ENCODE measurements at places on chromosomes 5 and 9.

DNA sequence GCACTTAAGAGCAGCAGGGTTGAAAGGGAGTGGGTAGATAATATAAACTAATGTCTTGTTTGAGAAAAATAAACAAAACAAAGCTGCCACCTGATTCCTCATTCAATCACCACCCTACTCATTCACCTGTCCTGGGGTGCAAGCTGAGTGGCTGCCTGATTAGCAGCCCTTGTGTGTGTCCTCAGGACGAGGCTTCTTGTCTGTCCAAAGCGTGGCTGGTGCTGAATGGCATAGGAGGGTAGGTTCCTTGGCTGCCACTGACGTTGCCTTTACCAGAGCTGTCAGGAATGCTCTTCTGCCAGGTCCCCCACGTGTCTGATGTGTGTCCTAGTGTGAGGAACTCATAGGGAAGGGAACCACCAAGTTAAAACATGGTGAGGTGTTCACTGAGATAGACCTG, 146.6 kb upstream of the SLC24A2 start:
- H3K27me3 ChIP-seq: no peaks in the 10 kb centered on the region
- no peak overlapping the region for H3K27ac ChIP-seq
- DNase-seq: no peak
- no peak overlapping the region for H3K4me3 ChIP-seq

DNA sequence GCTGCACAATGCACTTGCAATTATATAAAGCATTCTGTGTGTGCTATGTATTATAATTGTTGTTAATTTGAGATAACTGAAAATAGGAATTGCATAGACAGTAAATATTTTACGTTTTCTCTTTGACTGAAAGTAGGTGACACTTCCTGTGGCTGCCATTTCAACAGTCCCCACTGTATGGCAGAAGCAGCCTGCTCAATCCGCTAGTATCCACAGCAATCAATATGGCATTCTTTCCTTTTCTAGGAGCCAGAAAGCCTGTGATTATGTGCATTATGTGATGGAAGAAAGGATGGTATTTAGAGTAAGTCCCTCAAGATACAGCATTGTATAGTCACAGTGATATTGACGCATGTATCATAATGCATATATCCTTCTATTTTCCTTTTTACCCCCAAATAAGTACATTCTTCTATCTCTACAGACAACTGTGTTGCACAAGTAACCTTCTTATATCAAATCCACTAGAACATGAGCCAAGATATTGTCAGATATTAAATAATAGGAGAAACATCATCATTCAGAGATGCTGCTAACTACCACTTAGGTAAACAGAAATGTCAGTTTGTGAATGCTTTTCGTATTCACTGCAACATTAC, 59.7 kb downstream of the CARTPT start:
- no peak overlapping the region for H3K27ac ChIP-seq
- 0 out of 2 replicates have a peak, but pooled peaks cover 3% of the 10 kb centered on the region for H3K4me1 ChIP-seq
- H3K36me3 ChIP-seq: no peaks in the 10 kb centered on the region
- peak; percentile 28 for DNase-seq

- 0 out of 2 replicates have a peak, but pooled peaks cover 6% of the 10 kb centered on the region for H3K27me3 ChIP-seq
- no peaks in the 10 kb centered on the region for H3K36me3 ChIP-seq
- H3K4me3 ChIP-seq: no peak overlapping the region
- H3K27ac ChIP-seq: no peak overlapping the region
- DNase-seq: peak; percentile 17
- H3K4me1 ChIP-seq: no peaks in the 10 kb centered on the region
Observed at GRCh38 chr5:2029206-2029605, 146.5 kb upstream of the IRX4 start.

- H3K36me3 ChIP-seq: no peaks in the 10 kb centered on the region
- no peak for DNase-seq
- peaks cover 12% of the 10 kb centered on the region for H3K4me1 ChIP-seq
- H3K4me3 ChIP-seq: no peak overlapping the region
- H3K27ac ChIP-seq: no peak overlapping the region
- no peaks in the 10 kb centered on the region for H3K27me3 ChIP-seq
Observed at GRCh38 chr9:91902475-91903125, 47.4 kb downstream of the ROR2 start.

DNA sequence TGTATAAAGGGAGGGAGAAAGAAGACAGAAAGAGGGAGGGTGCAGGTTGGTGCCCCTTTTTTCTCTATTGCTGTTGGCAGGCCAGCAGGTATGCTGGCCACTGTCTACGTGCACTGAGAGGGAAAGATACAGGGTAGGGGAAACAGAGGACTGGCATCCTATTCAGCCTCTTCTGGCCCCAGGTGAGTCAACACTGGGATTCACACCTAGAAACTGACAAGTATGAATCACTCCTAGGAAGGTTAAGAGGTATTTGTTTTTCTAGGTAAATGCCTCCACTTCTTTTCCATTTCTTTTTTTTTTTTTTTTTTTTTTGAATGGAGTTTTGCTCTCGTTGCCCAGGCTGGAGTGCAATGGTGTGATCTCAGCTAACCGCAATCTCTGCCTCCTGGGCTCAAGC, 2.8 kb upstream of the UBAP1 start:
- no peaks in the 10 kb centered on the region for H3K36me3 ChIP-seq
- H3K27ac ChIP-seq: no peak overlapping the region
- no peak overlapping the region for H3K4me3 ChIP-seq
- DNase-seq: no peak
- peaks cover 7% of the 10 kb centered on the region for H3K4me1 ChIP-seq

GRCh38 chr9:108363311-108363710, 492.5 kb downstream of the ACTL7B start:
- no peaks in the 10 kb centered on the region for H3K27me3 ChIP-seq
- no peak overlapping the region for H3K4me3 ChIP-seq
- no peak overlapping the region for H3K27ac ChIP-seq
- no peaks in the 10 kb centered on the region for H3K4me1 ChIP-seq

DNA sequence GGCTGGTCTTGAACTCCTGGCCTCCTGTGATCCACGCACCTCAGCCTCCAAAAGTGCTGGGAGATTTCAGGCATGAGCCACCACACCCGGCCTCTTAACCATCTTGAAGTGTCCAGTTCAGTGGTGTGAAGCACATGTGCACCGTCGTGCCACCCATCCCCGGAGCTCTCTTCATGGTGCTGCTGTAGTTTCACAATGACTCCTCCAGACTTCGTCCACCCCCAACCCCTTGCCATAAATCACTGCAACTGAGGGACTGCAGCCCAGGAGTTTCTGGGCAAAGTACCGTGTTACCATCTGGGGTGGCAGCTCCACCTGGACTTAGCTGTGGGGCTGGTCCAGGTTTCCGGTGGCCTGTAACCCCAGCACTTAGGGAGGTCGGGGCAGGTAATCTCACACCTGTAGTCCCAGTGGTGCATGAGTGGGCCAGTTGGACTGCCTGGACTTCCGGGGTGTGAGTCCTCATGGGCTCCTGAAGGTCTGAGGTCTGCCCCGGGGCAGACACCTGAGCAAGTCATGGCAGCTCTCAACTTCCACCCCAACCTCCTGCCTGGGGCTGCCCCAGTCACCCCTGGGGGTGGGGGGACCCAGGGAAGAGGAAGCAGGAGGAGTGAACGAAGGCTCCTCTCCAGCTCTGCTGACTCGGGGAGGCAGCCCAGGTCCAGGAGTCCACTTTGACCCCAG, 6.6 kb upstream of the N4BP3 start:
- no peak overlapping the region for H3K4me3 ChIP-seq
- H3K27me3 ChIP-seq: no peaks in the 10 kb centered on the region
- no peaks in the 10 kb centered on the region for H3K36me3 ChIP-seq

- no peak overlapping the region for H3K4me3 ChIP-seq
- H3K36me3 ChIP-seq: no peaks in the 10 kb centered on the region
- peaks cover 4% of the 10 kb centered on the region for H3K4me1 ChIP-seq
- H3K27me3 ChIP-seq: 0 out of 2 replicates have a peak, but pooled peaks cover 9% of the 10 kb centered on the region
Observed at GRCh38 chr9:130532426-130533080, 46.8 kb upstream of the FUBP3 start.

DNA sequence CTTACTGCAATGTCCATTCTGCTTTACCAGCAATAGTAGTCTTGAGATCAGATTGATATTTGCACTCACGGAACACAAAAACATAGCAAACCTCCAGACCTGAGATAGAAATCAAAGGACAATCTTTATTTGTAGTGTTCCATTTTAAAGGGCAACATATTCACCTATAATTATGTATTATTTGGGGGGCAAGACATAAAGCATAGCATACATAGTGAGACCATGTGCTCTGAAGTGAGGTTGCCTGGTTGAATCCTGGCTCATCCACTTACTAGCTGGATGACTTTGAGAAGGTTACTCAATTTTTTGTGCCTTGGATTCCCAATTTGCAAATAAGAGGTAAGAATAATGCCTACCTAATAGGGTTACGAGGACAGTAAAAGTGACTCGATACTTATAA, at the start of gene OR1B1:
OR1B1 (minus strand) TSS at position 101 of the 400 bp plus-strand sequence.
- H3K27me3 ChIP-seq: no peaks in the 10 kb centered on the region
- H3K4me1 ChIP-seq: no peaks in the 10 kb centered on the region
- no peak within 1 kb of the TSS for H3K4me3 ChIP-seq
- DNase-seq: no peak

GRCh38 chr9:114898741-114899140, 31.6 kb downstream of the TNFSF8 start:
- no peak for DNase-seq
- H3K36me3 ChIP-seq: no peaks in the 10 kb centered on the region
- H3K4me1 ChIP-seq: peaks cover 65% of the 10 kb centered on the region
- no peak overlapping the region for H3K27ac ChIP-seq
- H3K27me3 ChIP-seq: no peaks in the 10 kb centered on the region

DNA sequence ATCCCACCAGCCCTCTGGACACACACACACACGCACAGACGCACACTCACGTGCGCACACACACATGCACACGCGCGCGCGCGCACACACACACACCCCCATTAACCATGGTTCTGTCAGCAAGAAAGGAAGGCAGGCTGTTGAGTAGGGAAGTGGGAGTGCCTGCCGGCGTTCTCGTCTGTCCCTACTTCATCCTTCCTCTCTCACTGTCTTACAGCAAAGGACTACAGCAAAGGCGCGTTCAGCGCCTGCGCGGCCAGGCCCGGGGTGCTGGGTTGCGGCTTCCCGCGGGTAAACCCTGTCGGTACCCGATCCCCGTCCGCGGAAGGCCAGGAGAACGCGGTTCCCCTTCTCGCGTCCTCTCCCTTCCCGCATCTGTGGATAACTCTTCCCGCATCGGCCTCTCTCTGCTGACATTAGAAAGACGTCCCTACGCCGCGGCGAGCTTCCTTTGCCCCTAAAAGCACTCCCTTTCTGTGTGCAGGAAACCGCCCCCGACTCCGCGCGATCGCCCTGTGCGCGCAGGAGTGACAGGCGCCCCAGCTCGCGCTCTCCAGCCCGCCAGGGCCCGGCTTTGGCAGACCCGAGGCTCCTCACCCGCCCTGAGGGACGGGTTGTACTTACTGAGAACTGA, 219.2 kb downstream of the AGTPBP1 start:
- H3K36me3 ChIP-seq: no peaks in the 10 kb centered on the region
- peaks cover 17% of the 10 kb centered on the region for H3K27me3 ChIP-seq
- H3K4me3 ChIP-seq: peak overlapping the region; percentile 74
- H3K4me1 ChIP-seq: peaks cover 5% of the 10 kb centered on the region

DNA sequence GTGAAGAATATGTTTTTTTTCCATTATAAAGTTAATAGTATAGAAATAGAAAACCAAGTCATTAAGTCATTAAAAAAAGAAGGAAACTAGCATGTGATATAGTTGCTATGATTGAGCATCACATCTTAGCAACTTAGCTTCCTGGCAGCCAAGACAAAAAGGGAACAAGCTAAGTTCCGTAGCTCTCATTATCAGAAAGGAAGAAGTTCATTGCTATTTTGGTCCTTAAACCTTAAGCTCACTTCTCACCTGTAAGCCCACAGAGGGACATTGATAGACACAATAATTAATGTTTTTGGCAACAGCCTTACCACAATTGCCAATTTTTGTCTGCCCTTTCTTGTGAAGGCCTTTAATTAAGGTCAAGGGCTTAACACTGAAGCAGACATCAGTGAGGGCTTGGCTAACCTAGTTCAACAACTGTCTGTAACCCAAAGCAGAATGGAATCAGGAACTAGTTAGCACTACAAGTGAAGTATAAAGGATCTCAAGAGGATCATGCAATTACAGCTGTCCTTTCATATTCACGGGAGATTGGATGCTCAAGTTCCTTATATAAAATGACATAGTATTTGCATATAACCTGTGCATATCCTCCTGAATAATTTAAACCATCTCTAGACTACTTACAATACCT, 24.0 kb upstream of the KLF4 start:
- no peak for DNase-seq
- no peaks in the 10 kb centered on the region for H3K36me3 ChIP-seq
- no peaks in the 10 kb centered on the region for H3K4me1 ChIP-seq
- no peaks in the 10 kb centered on the region for H3K27me3 ChIP-seq

DNA sequence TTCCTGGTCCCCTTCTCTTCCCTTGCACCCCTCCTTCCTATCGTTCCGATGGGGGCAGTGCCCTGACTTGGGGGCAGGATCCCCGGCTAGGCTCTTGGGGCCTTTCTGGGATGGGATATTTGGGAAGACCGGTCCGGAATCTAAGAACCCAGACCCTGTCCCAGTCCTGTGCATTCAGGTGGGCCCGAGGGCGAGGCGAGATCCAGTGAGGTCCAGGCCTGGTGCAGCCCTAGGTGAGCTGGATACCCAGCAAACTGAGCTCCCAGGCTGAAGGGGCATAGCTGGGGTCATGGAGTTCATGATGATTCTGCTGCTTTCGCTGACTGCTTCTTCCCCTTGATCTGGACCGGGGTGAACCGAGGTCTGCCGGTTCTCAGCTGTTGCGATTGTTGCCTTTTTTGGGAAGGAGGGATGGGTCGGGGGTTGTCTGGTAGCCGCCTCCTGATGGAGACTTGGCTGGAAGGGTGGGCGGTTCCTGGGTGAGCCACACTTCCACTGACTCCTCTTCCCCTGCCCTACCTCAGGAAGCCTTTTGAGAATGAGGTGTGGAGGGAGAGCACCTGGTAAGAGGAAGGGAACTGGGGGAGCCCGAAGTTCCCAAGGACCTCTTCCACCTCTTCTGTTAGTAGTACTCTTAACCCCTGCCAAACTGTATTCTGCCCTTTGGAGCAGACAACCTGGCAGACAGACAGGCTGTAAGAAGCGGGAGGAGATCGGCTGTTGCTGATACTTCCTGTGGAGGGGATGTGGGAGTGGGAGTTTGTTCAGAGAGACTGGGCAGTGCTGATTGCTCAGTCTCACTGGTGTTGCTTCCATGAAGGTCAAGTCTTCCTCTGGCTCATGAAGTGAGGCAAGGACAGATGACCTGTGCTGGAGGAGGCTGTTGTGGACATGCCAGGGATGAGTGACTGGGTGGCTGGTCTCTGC, 1.0 kb downstream of the LRRC8A start:
- H3K27me3 ChIP-seq: no peaks in the 10 kb centered on the region
- peak overlapping the region; percentile 69 for H3K27ac ChIP-seq
- peaks cover 11% of the 10 kb centered on the region for H3K4me1 ChIP-seq
- H3K36me3 ChIP-seq: peaks cover 5% of the 10 kb centered on the region

DNA sequence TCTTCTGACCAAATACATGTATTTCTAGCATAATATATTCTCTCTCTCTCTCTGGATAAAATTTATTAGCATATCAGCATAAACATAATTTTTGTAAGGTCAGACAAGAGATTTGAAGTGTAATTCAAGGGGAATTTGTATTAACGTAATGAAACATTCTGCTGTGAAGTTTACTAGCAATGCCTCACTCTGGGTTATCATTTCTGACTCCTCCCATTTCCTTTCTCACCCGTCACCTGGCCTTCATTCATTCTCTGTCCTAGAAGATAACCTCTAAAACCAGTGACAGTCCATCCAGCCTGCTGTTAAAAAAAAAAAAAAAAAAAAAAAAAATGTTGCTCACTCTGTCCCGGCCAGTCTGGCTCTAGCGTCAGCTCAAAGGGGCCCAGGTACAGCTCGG, 27.1 kb downstream of the GRAMD2B start:
- peaks cover 81% of the 10 kb centered on the region for H3K4me1 ChIP-seq
- peak overlapping the region; percentile 90 for H3K27ac ChIP-seq
- H3K4me3 ChIP-seq: peak overlapping the region; percentile 14
- no peaks in the 10 kb centered on the region for H3K27me3 ChIP-seq
- DNase-seq: no peak

GRCh38 chr5:38541174-38541725, 15.2 kb downstream of the LIFR start:
- no peak overlapping the region for H3K27ac ChIP-seq
- H3K36me3 ChIP-seq: no peaks in the 10 kb centered on the region
- H3K4me1 ChIP-seq: no peaks in the 10 kb centered on the region
- H3K4me3 ChIP-seq: no peak overlapping the region
- no peak for DNase-seq
- no peaks in the 10 kb centered on the region for H3K27me3 ChIP-seq
